ENCODE measurements at places on chromosomes 5 and 9.

DNA sequence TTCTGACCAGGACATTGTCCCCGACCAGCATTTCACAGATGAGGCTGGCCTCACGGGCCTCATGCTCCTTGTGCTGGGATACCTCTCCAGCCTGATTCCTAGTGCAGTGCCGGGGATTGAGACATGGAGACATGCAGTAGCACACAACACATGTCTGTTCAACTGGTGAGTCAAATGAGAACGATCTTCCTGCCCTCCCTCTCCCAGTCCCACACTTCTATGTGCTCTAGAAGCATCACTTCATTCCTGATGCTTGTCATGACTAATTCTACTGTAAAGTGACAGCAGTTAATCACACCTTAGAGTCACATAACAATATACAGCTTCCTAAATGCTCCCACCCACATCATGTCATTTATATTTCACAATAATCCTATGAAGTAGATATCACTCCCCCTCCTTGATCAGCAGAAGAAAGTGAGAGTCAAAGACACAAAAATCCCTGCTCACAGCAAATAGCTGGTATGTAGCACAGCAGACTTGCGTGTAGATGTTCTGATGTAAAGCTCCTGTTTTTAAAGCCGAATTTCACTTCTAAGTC is 101.8 kb downstream of the CCDC192 start:
- no peak for DNase-seq

- no peak for DNase-seq
Measured at GRCh38 chr9:14307989-14308852, 5.7 kb downstream of the NFIB start.

DNA sequence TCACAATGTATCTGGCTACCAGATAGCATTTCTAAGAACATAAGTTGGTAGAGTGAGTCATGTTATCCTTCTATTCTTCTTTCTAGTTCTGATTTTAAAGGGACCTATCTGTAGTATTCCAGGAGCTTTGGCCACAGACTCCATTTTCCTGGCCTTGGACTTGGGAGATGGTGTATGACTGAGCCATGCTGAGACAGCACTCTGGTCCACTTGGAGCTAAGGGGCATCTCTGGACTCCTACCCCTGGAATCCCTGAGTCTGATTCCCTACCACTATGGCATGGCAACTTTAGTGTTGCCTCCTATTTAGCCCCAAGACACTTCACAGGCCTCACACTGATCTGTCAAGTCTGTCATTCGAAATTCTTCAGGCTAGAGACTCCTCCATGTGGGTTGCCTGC is 58.8 kb downstream of the BAAT start:
- no peak for DNase-seq

GRCh38 chr9:133656211-133657119 is 20.3 kb downstream of the DBH start:
- DNase-seq, result peak; percentile 53

- DNase-seq, result no peak
Measured at GRCh38 chr5:84430863-84431663, 46.4 kb upstream of the EDIL3 start.

- DNase-seq, result no peak
Measured at GRCh38 chr5:137880313-137880712, 8.9 kb upstream of the PKD2L2 start.

GRCh38 chr5:72749362-72749997 is 67.0 kb upstream of the TNPO1 start:
- DNase-seq, result no peak

GRCh38 chr5:176716320-176716719 is 69.0 kb downstream of the TSPAN17 start:
- no peak for DNase-seq

GRCh38 chr5:37772255-37772654 is 67.6 kb downstream of the GDNF start:
- DNase-seq, result no peak

- DNase-seq, result peak; percentile 66
Measured at GRCh38 chr5:75049456-75050351, 2.7 kb downstream of the GCNT4 start.

DNA sequence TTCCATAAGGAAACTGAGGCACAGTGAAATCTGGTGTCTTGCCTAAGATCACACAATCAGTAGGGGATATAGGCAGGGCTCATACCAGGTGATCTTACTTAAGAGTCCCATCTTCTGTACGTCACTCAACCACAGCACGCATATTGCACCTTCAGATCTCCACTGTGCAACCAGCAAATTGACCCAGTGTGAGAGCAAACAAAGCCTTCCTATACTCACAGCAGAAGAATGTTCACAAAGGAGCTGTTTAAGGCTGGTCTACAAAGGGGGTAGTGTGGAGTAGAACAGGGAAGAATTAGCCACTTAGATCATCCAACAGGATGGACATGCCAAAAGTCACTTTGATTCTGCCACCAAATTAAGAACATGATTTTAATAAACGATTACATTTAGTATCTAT is 305.9 kb downstream of the SLIT3 start:
- no peak for DNase-seq

DNA sequence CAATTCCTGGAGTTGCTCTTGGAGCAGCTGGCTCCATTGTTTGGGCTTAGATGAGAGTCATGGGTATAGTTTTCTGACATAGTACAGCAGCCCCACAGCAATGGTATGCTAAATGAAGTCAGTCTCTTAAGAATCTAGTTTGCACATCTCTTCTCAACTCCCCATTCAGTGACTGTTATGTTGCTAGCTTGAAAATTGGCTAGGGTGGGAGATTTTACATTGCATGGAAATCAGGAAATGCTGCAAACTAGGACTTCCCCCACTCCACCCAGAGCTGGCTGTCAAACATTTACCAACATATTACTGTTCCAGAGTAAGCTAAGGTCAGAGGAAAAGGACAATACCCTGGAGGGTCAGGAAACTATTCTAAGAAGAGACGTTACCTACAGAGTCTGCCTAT is 17.6 kb upstream of the FCHO2 start:
- DNase-seq, result no peak

- DNase-seq, result no peak
Measured at GRCh38 chr5:125837866-125838265, 585.3 kb upstream of the GRAMD2B start.

DNA sequence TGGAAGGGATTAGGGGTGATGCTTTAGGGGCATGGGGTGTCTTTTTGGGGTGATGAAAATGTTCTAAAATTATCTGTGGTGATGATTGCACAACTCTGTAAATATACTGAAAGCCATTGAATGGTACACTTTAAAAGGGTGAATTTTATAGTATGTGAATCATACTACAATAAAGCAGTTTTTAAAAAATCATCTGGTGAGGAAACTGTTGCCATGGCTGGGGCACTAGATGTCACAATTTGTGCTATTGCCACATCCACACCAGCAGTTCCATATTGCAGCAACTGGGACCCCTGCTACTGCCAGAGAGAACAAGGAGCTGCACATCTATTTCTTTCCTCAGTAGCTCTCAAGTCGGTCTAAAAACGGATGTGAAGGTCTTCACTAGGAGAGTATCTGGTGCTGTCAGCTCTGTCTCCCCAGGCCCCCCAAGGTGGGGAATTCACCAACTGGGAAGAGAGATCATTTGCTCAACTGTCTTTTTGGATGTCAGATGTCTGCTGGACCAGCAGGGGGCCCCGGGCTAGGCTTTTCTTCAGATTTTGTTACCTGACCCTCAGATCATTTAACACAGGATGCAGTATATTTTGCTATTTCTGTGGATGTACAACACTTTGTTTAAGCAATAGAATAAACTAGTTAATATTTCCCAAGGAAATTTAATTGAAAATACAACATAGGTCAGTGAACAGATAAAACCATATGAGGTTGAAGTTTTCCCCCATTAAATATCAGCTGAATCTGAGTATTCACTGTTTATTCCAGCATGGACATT is 13.2 kb downstream of the CMYA5 start:
- peak; percentile 32 for DNase-seq

DNA sequence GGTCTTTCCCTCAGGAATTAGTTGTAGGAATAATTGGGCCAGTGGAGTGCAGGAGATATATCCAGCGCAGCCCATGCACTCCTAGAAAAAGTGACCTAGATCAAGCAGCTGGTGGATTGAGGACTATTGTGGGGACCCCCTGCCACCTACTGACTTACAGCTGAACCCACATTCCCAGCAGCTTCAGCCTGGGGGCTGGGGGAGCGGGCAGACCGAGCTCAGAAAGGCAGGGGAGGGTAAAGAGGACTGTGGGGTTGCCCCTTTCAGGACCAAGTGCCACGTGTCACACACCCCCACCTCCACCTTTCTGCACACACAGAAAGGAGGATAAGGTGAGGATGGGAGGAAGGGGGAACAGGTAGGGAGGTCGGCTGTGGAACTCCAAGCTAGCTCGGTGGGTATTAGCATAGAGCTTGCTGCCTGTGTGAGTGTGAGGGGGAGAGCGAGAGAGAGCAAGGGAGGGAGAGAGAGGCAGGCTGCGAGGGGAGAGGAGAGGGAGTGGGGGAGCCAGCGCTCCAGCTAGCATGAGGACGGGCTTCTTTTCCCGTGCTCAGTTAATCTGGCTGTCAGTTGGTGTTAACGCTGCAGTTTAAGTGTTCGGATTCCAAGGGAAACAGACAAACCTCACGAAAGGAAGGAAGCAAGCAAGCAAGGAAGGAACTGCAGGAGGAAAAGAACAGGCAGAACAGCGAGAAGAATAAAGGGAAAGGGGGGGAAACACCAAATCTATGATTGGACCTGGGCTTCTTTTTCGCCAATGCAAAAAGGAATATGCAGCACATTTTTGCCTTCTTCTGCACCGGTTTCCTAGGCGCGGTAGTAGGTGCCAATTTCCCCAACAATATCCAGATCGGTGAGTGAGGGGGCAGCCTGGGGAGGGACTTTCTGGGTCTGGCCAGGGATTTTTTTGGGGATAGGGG is at the start of gene GRIA1:
GRIA1 (plus strand) TSS at position 553 of the 920 bp plus-strand sequence.
- DNase-seq, result no peak

DNA sequence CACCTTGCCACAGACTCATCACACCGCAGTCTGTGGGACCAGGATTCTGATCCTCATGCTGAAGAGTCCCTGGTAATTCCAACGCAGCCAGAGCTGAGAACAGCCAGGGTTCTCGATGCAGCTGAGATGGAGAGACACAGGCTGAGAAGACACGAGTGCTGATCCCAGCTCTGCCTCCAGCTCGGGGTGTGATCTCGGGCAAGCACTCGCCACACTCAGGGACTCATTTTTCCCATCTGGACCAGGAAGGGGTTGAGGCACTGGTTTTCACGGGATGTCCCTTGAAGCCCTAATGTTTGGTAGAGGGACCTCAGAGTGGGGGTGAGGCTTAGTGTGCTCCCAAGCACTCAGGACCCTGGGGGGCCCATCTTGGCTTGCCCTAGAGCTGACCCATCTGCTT is 200.4 kb downstream of the CDK5RAP2 start:
- no peak for DNase-seq

DNA sequence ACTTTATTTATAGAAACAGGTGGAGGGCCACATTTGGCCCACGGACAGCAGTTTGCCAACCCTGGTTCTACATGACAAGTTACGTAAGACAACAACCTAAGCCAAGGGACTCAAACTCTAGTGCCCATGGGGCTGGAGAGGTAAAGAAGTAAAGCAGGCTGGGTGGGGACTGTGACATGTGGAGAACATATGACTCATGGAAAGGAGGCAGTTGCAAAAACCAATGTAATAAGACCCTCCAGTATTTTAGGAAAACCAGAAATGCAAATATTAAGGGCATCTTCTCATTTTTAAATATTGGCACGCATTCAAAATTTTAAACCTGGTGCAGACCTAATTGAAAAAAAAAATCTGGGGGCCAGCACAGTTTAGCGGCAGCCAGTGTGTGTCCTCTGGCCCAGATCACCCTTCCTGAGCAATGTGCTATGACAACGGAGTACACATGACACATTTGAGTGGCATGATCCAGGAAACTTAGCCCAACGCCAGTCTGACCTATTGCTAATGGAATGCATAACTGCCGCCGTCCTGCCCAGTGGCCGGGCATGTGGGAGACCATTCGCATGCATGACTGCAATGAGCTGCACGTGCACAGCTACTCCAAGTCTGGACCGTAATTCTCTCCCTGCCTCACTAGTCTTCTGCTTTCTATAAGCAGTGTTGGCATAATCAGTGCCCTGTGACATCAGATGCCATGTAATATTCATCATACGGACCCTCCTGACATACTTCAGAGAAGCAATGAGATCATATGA is 97.2 kb downstream of the SH3TC2 start:
- no peak for DNase-seq

Data from CD4-positive, alpha-beta T cell treated with Interleukin-6 at 100 ng/mL for 8 hours (primary cell).